ENCODE measurements at places on chromosomes 2 and 18.

DNA sequence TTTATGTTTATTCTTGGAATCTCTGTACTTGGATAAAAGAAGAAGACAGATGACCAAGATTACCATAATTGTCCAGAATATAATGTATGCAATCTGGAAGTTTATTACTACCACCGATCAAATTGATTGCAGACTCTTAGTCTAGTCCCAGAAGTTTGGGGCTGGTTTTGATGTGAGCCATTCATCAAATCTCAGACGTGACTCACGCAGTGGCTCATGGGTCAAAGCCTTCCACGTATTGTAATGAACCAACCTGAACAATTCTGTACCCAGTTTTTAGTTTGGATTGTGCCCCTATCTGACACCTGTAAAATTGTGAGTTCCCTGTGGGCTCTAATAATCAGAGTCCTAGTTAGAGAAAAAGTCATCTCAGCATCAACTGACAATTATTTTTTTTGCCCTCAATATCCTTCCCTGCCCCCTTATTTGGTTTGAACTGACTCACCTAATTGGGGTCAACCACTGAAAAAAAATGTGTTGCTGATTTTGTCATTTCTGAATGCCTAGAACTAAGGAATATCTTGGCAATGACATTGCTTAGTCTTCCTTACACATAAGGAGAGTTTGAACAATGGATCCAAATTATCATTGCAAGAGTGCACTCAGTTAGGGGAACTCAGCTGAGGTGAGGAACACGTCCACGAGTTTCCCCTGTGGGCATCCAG lies 219.5 kb upstream of the NRP2 start:
- no peak for DNase-seq

- no peak for DNase-seq
These were observed 148.9 kb upstream of the EPAS1 start for GRCh38 chr2:46148369-46148736.

- no peak for DNase-seq
These were observed 19.1 kb upstream of the MC4R start for GRCh38 chr18:60391571-60392226.

DNA sequence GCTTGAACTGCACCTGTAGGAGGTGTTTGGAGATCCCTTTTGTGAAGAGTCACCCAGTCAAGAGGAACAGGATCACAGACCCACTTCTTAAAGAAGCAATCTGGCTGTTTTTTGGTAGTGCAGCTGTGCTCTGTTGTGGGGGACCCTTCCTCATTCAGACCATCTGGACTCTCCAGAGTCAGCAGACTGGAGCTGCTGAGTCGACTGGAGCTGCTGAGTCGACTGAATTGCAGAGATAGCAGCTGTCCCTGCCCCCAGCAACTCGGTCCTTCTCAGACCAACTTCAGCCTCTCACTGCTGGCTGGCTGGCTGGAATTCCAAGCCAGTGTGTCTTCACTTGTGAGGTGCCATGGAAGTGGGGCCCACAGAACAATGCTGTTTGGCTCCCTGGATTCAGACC lies 56.8 kb downstream of the GTF3C3 start:
- DNase-seq, result no peak

GRCh38 chr2:23387845-23388244 lies 2.9 kb downstream of the KLHL29 start:
- DNase-seq, result no peak

- DNase-seq, result no peak
These were observed 12.2 kb downstream of the DOK1 start for GRCh38 chr2:74566754-74567085.
